ENCODE measurements at places on chromosomes 13 and 19.

DNA sequence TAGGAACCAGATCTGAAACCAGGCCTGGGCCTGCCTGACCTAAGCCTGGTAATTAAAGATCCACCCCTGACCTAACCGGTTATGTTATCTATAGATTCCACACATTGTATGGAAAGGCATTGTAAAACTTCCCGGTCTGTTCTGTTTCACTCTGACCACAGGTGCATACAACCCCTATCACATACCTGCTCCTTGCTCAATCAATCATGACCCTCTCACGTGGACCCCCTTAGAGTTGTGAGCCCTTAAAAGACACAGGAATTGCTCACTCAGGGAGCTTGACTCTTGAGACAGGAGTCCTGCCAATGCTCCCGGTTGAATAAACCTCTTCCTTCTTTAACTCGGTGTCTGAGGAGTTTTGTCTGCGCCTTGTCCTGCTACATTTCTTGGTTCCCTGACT is 27.3 kb upstream of the ZNF562 start:
- no peak for DNase-seq

DNA sequence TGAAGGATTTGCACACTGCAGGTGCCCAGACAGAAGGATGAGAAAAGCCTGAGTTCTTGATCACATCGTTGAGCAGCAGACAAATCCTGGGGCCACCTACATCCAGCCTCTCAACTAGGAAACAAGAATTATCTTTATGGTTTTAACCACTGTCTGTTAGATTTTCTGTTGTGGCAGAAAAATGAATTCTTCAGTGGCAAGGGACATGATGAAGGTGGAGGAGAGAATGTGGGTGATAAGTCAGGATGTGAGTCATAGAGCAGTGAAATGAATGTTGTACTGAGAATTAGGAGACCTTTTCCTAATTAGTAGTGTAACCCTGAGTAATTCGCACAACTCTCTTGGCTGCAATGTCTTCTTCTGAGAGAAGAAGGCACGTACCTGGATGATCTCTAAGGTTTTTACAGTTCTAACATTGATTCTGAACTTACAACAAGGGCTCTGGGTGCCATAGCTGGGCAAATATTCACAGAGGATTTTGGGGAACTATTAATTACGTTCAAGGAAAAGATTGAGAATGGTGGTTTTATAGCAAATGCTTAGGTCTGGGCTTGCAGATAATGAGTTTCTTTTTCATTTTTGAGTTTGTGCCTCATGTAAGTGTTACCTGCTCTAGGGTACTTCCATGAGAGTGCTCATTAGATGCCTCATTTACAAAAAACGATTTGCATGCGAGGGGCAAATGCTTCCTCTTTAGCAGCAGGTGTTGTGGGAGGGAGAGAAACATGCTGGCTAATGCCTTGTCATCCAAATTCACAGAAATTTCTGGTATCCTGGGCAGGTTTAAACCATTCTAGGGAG is 111.0 kb upstream of the KL start:
- no peak for DNase-seq

- DNase-seq, result no peak
These were observed 71.9 kb downstream of the OLFM4 start for GRCh38 chr13:53100394-53101063.

- peak; percentile 29 for DNase-seq
These were observed 19.8 kb upstream of the CEACAM4 start for GRCh38 chr19:41646589-41647204.

DNA sequence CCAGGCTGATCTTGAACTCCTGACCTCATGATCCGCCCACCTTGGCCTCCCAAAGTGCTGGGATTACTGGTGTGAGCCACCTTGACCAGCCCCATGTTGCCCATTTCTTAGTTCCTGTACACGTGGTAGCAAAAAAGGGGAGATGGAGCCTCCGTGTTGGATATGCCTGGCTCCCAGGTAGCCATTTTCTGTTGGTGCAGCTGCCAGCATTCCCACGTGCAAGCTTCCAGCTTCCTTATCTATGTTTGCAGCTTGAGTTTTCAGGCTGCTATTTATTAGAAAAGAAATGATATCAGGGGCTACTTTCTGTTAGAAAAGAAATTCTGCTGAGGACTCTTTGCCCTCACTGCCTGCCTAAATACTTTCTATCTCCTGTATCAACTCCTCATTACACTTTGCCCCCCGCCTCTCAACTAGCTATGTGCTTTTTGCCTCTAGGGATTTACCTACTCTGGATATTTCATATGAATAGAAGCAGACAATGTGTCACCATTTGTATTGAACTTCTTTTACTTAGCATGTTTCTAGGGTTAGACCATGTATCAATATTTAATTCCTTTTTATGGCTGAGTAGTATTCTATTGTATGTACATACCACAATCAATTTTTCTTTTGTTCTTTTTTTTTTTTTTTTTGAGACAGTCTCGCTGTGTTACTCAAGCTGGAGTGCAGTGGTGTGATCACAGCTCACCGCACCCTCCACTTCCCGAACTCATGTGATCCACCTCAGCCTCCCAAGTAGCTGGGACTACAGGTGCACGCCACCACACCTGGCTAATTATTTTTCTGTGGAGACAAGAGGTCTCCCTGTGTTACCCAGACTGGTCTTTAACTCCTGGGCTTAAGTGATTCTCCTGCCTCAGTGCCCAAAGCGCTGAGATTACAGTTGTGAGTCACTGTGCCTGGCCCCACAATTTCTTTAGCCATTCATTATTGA is 3.4 kb upstream of the TMED1 start:
- no peak for DNase-seq

DNA sequence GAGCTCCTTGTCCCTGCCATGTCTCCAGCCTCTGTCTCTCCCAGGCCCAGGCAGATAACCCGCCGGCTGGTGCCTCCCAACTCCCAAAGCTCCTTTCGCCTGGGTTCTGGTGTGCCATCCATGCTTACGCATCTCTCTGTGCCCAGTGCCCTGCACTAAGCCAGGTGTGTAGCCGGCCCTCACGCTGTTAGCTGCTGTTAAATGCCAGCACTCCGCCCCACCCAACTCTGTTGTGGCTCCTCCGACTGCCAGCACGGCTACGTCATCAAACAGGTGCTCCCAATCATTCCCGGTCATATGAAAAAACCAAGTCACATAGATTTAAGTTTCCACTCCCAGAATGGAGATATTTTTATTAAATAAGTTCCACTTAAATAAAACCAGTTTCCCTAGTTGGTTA is 7.0 kb upstream of the HSPH1 start:
- no peak for DNase-seq

GRCh38 chr13:24233351-24233901 is 72.9 kb downstream of the SPATA13 start:
- no peak for DNase-seq

- peak; percentile 53 for DNase-seq
These were observed 2.3 kb upstream of the EML2 start for GRCh38 chr19:45641274-45642105.

DNA sequence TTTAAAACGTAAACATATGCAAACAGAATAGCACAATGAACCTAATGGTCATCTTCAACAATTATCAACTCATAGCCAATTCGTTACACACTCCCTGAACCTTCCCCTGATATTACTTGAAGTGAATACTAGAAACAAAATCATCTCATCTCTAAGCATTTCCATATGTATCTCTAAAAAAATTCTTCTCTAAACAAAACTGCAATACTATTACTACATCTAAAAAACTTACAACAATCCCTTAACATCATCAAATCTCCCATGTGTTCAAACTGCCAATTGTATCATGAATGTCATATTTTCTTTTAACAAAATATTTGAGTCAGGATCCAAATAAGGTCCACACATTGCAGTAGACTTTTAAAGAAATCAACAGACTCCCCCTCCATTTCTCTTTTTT is 61.4 kb downstream of the FRY start:
- no peak for DNase-seq

- no peak for DNase-seq
These were observed 8.6 kb downstream of the LYL1 start for GRCh38 chr19:13094106-13094504.

DNA sequence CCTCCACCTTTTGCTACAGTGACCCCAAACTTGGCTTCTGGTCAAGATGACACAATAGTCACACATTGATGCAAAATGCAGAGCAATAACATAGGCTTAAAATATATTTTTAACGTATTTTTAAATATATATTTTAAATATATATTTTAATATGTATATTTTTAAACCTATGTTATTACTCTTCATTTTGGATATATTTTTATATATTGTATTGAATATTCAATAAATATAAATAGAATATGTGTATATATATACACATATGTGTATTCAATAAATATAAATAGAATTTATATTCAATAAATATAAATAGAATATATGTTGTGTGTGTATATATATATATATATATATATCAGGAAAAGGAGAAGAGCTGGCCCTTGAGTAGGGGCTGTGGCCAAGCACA is 115.6 kb downstream of the POU4F1 start:
- no peak for DNase-seq

DNA sequence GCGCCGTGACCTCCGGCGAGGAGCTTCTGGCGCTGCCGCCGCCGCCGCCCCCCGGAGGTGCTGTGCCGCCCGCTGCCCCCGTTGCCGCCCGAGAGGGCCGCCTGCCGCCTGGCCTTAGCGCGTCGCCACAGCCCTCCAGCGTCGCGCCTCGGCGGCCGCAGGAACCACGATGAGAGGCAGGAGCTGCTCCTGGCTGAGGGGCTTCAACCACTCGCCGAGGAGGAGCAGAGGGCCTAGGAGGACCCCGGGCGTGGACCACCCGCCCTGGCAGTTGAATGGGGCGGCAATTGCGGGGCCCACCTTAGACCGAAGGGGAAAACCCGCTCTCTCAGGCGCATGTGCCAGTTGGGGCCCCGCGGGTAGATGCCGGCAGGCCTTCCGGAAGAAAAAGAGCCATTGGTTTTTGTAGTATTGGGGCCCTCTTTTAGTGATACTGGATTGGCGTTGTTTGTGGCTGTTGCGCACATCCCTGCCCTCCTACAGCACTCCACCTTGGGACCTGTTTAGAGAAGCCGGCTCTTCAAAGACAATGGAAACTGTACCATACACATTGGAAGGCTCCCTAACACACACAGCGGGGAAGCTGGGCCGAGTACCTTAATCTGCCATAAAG is 4.8 kb downstream of the PDX1 start:
- no peak for DNase-seq

DNA sequence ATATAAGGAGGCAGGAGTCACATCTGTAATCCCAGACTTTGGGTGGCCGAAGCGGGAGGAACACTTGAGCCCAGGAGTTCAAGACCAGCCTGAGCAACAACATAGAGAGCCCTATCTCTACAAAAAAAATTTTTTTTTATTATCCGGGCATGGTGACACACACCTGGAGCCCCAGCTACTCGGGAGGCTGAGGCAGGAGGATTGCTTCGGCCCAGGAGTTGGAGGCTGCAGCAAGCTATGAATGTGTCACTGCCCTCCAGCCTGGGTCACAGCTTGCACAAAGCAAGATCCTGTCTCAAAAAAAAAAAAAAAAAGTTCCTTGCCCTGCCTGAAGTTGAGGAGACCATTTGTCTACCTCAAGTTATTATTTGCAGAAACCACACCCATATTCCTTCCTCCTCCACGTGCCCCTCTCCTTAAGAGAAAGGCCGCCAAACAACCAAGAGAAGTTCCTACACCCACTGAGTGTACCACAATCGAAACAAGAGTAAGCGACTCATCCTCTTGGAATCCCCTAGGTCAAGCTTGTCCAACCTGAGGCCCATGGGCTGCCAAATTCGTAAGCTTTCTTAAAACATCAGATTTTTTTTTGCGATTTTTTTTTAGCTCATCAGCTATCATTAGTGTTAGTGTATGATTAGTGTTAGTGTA is 2.2 kb downstream of the ABCC4 start:
- DNase-seq, result no peak

DNA sequence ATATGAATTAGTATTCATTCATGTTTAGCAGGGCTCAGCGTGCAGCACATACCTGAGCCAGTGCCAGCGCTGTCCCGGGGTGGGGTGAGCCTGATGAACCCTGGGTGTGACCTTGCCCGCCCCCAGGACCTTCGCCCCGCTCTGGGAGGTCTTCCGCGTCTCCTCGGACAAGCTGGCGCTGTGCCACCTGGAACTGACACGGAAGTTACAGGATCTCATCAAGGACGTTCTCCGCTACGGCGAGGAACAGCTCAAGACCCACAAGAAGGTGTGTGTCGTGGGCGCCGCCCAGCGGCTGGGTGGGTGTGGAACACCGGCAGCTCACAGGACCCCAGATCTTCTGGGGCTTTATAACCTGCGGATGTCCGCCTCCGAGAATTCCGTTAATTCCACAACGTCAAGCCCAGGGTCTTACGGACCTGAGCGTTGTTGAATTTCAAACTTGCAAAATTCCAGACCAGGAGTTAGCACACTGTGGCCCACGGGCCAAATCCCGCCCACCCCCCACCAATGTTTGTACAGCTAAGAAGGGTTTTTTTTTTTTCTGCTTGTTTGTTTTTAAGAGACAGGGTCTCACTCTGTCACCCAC is 15.4 kb downstream of the FCHO1 start:
- DNase-seq, result peak; percentile 25

DNA sequence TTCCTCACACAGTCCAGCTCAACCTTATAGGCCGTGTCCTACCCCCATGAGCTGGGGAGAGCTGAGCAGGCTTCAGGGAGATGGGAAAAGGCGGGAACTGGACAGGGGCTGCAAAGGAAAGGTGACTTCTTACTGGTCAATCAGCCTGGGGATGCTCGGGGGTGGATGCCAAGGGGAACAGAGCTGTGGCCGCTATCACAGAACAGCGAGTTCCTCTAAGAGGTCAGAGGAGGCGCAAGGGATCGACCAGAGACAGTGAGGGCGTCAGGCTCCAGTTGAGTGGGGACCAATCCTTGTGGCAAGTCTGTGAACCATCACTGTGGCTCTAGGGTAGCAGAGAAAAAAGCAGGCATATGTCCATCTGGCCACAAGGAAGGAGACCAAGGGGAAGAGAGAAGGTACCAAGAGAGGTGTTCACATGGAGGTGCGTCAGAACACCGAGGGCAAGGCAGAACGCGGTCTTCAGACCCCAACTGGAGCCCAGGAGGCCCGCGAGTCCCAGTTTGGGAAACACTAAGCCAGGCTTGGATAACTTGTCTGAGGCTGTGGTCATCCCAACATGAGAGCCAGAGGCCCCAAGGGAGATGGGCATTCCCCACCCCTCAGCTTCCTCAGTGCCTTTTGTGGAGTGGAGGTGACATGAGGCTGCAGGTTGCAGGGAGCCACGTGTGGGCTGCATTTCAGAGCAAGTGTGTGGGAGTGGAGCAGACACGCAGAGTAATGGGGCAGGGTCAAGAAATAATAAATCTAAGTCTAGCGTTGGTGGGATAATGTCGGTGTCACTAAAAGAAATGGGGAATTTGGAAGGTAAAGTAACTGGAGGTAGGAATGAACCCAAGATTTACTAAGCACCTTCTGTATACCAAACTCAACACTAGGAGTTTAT is 3.9 kb downstream of the F10 start:
- no peak for DNase-seq

GRCh38 chr13:44397766-44398223 is 24.2 kb downstream of the SERP2 start:
- DNase-seq, result no peak

DNA sequence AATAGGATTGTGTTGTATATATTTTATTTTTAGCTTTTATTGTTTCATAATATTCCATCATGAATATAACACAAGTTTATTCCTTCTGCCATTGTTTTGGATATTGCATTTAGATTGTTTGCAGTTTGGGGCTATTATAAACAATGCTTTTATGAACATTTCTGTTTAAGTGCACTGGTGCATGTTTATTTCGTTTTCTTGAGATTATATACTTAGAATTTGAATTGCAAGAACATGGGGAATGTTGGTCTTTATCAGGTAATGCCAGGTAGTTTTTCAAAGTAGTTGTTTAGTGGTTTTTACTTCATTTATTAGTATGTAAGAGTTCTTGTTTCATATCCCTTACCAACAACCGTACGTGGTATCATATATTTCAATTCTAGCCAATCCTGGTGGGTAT is 4.3 kb downstream of the LSM14A start:
- DNase-seq, result no peak

GRCh38 chr19:49119411-49120324 is at the start of gene PPFIA3:
Gene PPFIA3 (plus strand): TSS chr19:49119544. CDS start chr19:49127874, 8,330 bp downstream.
- no peak for DNase-seq
